Stimulated activated CD8-positive, alpha-beta memory T cell treated with anti-CD3 and anti-CD28 coated beads, Interleukin-4, amount 100 ng/mL, for 4 hours (primary cell): ENCODE measurements at places on chromosomes 3 and 15.

- no peak for DNase-seq
Measured at GRCh38 chr3:97901313-97902248, 70.7 kb downstream of the RIOX2 start.

GRCh38 chr3:39433642-39434041 lies 27.1 kb downstream of the RPSA start:
- DNase-seq: no peak

- DNase-seq: no peak
Measured at GRCh38 chr3:115857518-115858136, 234.3 kb downstream of the GAP43 start.

GRCh38 chr15:67747921-67748320 lies 77.4 kb upstream of the SKOR1 start:
- no peak for DNase-seq

DNA sequence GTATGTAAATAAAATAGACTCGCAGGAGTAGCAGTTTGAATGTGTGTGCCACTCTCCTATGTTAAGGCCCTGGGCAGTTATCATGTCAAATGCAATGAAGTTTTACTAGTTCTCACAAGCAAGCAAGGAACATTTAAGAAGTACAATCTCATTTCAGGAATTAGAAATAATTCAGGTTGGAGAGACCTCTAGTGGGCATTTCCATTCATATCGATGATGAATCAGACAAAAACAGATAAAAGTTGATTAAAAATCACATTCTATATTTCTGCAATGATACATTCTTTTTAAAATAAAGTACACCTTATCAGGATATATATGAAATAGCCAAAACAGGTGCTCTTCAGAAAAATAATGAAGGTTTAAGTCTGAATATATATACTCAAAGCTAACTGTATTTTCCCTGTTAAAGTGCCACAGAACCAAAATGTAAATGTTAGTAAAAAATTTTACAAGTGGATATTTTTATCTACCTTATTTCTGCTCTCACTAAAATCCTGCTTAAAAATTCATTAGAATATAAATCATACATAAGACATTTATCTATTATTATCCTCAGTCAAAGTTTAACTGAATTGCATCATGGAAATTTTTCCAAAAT lies 492.4 kb upstream of the FRG2C start:
- DNase-seq: no peak

DNA sequence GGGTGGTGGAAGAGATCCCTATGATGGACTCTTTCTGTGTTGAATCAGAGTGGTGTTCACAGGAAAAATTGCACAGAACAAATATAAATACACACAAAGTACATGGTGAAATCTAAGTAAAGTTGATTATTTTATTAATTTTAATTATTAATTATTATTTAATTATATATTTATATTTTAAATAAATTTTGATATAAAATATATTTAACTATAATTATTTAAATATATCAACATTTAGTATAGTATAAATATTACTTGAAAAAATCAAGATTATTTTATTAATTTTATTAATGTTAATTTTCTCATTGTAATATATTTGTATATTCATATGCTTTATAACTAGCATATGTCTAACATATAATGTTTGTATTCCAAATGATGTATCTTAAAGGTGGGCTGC lies 11.3 kb upstream of the ATP10A start:
- DNase-seq: no peak
